ENCODE measurements at places on chromosomes 7 and 10. TPM values are rescaled to one million over a fixed set of nuclear protein-coding genes. Genes with fewer than 3 reads are reported as not detected.

DNA sequence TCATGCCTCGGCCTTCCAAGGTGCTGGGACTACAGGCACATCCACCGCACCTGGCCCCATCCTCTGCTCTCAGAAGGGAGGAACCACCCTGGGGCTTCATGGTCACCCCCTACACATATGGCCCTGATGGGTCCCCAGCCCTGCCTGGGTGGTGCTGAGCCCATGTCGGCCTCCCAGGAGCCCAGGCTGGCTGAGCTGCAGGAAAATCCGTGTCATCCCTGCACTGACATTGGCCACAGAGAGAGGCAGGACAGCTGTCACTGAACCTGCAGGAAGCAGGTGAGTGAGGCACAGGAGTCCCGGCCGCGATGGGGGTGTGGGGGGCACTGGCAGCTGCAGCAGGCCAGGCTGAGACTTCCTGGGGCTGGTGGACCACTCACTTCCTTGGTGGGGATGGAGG, 8.0 kb downstream of the GRIFIN start:
- no peak overlapping the region for H3K27ac ChIP-seq
- no peak overlapping the region for H3K4me3 ChIP-seq
- H3K36me3 ChIP-seq = no peaks in the 10 kb centered on the region
- no peak for DNase-seq

DNA sequence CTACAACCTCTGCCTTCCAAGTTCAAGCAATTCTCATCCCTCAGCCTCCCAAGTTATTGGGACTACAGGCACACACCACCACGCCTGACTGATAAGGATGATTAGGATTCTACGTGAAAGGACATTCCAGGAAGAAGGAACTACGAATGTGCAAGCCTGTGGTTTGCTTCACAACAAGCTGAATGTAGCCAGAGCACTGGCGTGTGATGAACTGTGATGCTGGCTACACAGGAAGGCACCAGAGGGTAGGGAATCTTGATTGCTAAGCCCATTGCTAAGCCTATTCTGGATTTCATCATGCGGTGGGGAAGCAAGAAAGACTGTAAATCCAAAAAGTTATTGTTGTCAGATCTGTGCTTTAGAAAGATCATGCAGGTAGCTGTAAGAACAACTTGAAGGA, 72.3 kb upstream of the SRRM3 start:
- no peak overlapping the region for H3K27ac ChIP-seq
- H3K4me1 ChIP-seq = no peaks in the 10 kb centered on the region
- H3K4me3 ChIP-seq = no peak overlapping the region
- DNase-seq = no peak

- H3K4me1 ChIP-seq = no peaks in the 10 kb centered on the region
- DNase-seq = no peak
- no peak overlapping the region for H3K27ac ChIP-seq
- no peak overlapping the region for H3K4me3 ChIP-seq
- no peaks in the 10 kb centered on the region for H3K27me3 ChIP-seq
- no peaks in the 10 kb centered on the region for H3K36me3 ChIP-seq
These were observed 40.7 kb downstream of the KDM7A start for GRCh38 chr7:140136073-140136472.

The UPK3B gene
- 2.0 TPM for total RNA-seq

The AGAP9 gene
- total RNA-seq = 1.0 TPM

GRCh38 chr7:4050126-4050660, 631.9 kb upstream of the FOXK1 start:
- no peaks in the 10 kb centered on the region for H3K4me1 ChIP-seq
- DNase-seq = no peak
- no peaks in the 10 kb centered on the region for H3K36me3 ChIP-seq
- no peaks in the 10 kb centered on the region for H3K27me3 ChIP-seq
- H3K4me3 ChIP-seq = no peak overlapping the region
- no peak overlapping the region for H3K27ac ChIP-seq

- no peaks in the 10 kb centered on the region for H3K4me1 ChIP-seq
- DNase-seq = no peak
- H3K27ac ChIP-seq = no peak overlapping the region
These were observed 148.7 kb downstream of the ZMYND11 start for GRCh38 chr10:283916-284356.

DNA sequence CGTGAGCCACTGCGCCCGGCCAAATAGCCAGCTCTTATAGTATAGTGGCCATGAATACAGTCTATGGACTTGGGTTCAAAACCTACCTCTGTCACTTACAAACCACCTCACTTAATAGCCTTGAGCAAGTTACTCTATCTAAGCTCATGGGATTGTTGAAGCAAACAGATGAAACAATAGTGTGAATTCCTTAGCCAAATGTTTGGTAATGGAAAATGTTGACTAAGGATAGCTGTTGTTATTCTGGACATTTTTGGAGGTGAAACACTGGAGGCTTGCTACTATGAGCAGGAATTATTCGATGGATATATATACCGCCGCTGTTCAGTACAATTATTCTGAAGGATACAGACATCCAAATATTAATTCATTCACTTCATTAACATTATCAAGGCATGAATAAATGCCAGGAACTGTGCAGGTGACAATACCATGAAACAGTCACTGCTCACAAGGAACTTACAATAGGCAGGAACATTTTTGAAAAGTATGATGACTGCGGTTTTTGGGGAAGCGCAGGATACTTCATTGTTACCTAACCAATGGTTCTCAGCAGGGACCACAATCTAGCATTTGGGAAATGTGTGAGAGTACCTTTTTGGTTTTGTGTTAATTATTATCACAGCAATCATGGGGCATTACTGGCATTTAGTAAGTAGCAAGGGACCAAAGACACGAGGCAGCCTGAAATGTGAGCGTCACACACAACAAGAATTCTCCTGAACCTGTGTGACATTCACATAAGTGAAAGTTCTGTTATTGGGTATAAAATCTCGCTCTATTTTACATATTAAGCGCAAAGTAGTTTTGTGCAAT, 55.7 kb downstream of the CUBN start:
- H3K36me3 ChIP-seq = no peaks in the 10 kb centered on the region
- H3K4me1 ChIP-seq = no peaks in the 10 kb centered on the region
- no peak overlapping the region for H3K27ac ChIP-seq
- DNase-seq = no peak

- H3K36me3 ChIP-seq = no peaks in the 10 kb centered on the region
- H3K27me3 ChIP-seq = no peaks in the 10 kb centered on the region
- no peaks in the 10 kb centered on the region for H3K4me1 ChIP-seq
- H3K27ac ChIP-seq = no peak overlapping the region
These were observed 516.9 kb upstream of the LRRN3 start for GRCh38 chr7:110573862-110574528.

DNA sequence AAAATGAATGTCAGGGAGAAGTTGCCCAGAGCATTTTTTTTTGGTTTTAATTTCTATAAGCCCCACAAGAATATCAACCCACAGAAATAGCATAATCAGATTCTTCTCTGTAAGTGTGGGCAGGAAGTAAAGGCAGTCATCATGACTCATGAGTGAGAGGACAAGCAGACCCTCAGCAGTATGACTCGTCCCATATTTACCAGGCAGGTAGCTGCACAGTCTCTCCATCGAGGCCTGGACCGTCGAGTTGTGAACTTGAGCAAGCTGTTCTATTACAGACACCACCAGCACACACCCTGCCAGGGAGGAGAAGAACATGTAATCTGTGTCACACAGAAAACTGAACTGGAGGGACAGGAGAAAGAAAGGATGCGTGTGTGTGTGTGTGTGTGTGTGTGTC, 37.8 kb downstream of the AOAH start:
- DNase-seq = no peak
- H3K36me3 ChIP-seq = no peaks in the 10 kb centered on the region
- no peak overlapping the region for H3K4me3 ChIP-seq
- H3K27me3 ChIP-seq = no peaks in the 10 kb centered on the region
- no peaks in the 10 kb centered on the region for H3K4me1 ChIP-seq
- H3K27ac ChIP-seq = no peak overlapping the region

DNA sequence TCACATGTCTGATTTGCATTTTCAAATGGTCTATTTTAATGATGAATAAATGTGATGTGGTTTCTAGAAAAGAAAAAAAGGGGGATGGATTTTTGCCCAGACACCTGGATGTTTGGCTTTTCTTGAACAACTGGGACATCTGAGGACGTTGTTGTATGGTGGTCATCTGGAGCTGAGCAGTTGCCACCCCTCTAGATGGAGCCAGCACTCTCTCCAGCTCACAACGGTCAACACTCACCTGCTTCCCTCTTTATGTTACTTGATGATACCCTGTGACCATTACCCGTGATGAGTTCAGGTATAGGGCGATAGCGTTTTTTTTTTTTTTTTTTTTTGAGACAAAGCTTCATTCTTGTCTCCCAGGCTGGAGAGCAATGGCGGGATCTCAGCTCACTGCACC, 30.1 kb upstream of the PAXIP1 start:
- no peaks in the 10 kb centered on the region for H3K36me3 ChIP-seq
- no peaks in the 10 kb centered on the region for H3K27me3 ChIP-seq
- H3K4me3 ChIP-seq = no peak overlapping the region
- DNase-seq = no peak
- no peak overlapping the region for H3K27ac ChIP-seq

The TAS2R41 gene
- not detected for total RNA-seq

The CPXM2 gene
- total RNA-seq = 16.4 TPM

The OPALIN gene
- total RNA-seq = not detected

- H3K4me1 ChIP-seq = no peaks in the 10 kb centered on the region
- H3K4me3 ChIP-seq = no peak overlapping the region
- DNase-seq = no peak
- H3K36me3 ChIP-seq = no peaks in the 10 kb centered on the region
These were observed 9.2 kb upstream of the LRRN3 start for GRCh38 chr7:111081546-111082267.

The LDB3 gene
- total RNA-seq = 33.4 TPM

GRCh38 chr7:155168597-155169480, 98.7 kb downstream of the HTR5A start:
- H3K4me3 ChIP-seq = no peak overlapping the region
- DNase-seq = no peak
- H3K4me1 ChIP-seq = no peaks in the 10 kb centered on the region
- no peak overlapping the region for H3K27ac ChIP-seq
- no peaks in the 10 kb centered on the region for H3K27me3 ChIP-seq

DNA sequence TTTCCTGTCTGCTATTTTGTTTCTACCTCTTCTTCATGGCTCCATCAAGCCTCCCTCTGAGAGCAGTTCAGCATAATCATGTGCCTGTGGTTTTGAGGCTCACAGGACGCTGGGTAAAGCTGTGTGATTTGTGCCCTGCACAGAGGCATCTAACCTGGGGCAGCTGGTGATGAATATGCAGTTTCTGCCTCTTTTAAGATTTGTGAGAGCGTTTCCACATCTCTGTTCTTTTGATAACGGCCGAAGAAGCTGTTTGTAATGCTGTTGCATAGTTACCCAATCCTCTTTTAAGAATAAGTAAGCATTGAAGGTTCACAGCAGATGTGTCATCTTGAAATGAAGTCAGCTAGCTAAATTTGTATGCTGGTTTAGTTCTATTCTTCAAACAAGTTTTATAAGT, 45.2 kb downstream of the PNLIPRP3 start:
- no peak overlapping the region for H3K27ac ChIP-seq
- no peak for DNase-seq
- H3K27me3 ChIP-seq = no peaks in the 10 kb centered on the region
- H3K36me3 ChIP-seq = no peaks in the 10 kb centered on the region
- H3K4me3 ChIP-seq = no peak overlapping the region
- no peaks in the 10 kb centered on the region for H3K4me1 ChIP-seq

The DIP2C gene
- total RNA-seq = 10.5 TPM

Data from uterus (tissue), 4 donors.